ENCODE measurements at places on chromosomes 5 and 9. TPM values are rescaled to one million over a fixed set of nuclear protein-coding genes. Genes with fewer than 3 reads are reported as not detected.

The ANKRD33B gene
- 1.5 TPM for total RNA-seq

The UNC5A gene
- total RNA-seq = 0.06 TPM

The DBH gene
- not detected for total RNA-seq

The AIF1L gene
- 5.2 TPM for total RNA-seq

The TMEM252 gene
- not detected for total RNA-seq

The FGF18 gene
- not detected for total RNA-seq

The OR5C1 gene
- total RNA-seq = not detected

The SPATA6L gene
- total RNA-seq = 3.1 TPM

The STKLD1 gene
- total RNA-seq = 0.17 TPM

The PCDHA7 gene
- total RNA-seq = 0.97 TPM

The SHOC1 gene
- not detected for total RNA-seq

The C5orf52 gene
- total RNA-seq = not detected

The EQTN gene
- total RNA-seq = not detected

The TRIM32 gene
- total RNA-seq = 24.7 TPM

The ADRA1B gene
- 0.80 TPM for total RNA-seq

The TSSK1B gene
- total RNA-seq = not detected

The GABRA1 gene
- 9.7 TPM for total RNA-seq

The TLX3 gene
- 20.1 TPM for total RNA-seq

The CCDC180 gene
- total RNA-seq = 1.3 TPM

The FCN2 gene
- total RNA-seq = not detected

The SDHA gene
- 78.3 TPM for total RNA-seq

The GARNL3 gene
- total RNA-seq = 3.5 TPM

The SLCO6A1 gene
- 0.48 TPM for total RNA-seq

The RASGEF1C gene
- not detected for total RNA-seq

The FAM200C gene
- total RNA-seq = 10.3 TPM

The SH3TC2 gene
- 0.30 TPM for total RNA-seq

The FOXD4L6 gene
- not detected for total RNA-seq

The SUSD3 gene
- 0.40 TPM for total RNA-seq

The GGTA1 gene
- not detected for total RNA-seq

The OLFML2A gene
- total RNA-seq = 3.9 TPM

The FAM78A gene
- 0.71 TPM for total RNA-seq

The EPB41L4B gene
- total RNA-seq = 12.9 TPM

The LRRC70 gene
- 1.1 TPM for total RNA-seq

The PCDHB16 gene
- total RNA-seq = 4.8 TPM

The TRPM6 gene
- 0.11 TPM for total RNA-seq

The AK1 gene
- 73.4 TPM for total RNA-seq

The DCAF10 gene
- total RNA-seq = 47.5 TPM

The SLC25A51 gene
- total RNA-seq = 40.3 TPM

The WDR31 gene
- 2.3 TPM for total RNA-seq

The GDNF gene
- total RNA-seq = 1.8 TPM

The MAPK9 gene
- 26.3 TPM for total RNA-seq

The SLC12A2 gene
- total RNA-seq = 46.6 TPM

The CCL27 gene
- not detected for total RNA-seq

The ISCA1 gene
- total RNA-seq = 53.1 TPM

The ERBIN gene
- total RNA-seq = 61.0 TPM

The FOXI1 gene
- total RNA-seq = not detected

The RASEF gene
- 7.4 TPM for total RNA-seq

The PLAA gene
- total RNA-seq = 108 TPM

The HMCN2 gene
- total RNA-seq = not detected

The PIP5K1B gene
- total RNA-seq = 0.09 TPM

The NPDC1 gene
- 15.9 TPM for total RNA-seq

The TTC33 gene
- total RNA-seq = 14.7 TPM

The UNC13B gene
- total RNA-seq = 13.2 TPM

The TLR4 gene
- total RNA-seq = 0.11 TPM

The CRHBP gene
- total RNA-seq = not detected

The SLC34A3 gene
- total RNA-seq = not detected

The SEMA5A gene
- 0.23 TPM for total RNA-seq

The ABL1 gene
- total RNA-seq = 26.5 TPM

The LURAP1L gene
- 2.0 TPM for total RNA-seq

Measured in Daoy (cell line).